Activated T-helper 1 cell treated with Interleukin-2 at 50 U/mL for 16 hours (primary cell): ENCODE measurements at places on chromosomes 3 and 15.

GRCh38 chr3:160257606-160258005 lies 32.4 kb downstream of the C3orf80 start:
- no peak for DNase-seq

- DNase-seq: no peak
Measured at GRCh38 chr15:43928152-43928551, 101.3 kb downstream of the WDR76 start.

DNA sequence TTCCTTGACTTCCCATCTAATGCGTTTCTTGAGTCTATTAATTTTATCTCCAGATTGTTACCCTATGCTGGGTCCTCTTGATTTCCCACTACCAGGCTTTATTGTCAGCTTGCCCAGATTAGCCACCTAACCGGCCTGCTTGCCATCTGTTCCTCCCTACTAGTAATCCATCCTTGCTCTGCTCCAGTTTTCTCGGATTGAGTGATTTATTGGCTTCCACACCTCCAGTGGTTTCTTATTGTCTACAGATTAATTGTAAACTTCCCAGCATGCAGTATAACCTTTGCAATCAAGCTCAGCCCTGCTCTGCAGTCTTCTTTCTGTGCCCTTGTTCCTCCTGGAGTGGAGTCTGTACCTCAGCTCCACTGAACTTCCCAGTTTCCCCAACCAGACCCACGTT lies 63.4 kb downstream of the ARHGEF26 start:
- no peak for DNase-seq

DNA sequence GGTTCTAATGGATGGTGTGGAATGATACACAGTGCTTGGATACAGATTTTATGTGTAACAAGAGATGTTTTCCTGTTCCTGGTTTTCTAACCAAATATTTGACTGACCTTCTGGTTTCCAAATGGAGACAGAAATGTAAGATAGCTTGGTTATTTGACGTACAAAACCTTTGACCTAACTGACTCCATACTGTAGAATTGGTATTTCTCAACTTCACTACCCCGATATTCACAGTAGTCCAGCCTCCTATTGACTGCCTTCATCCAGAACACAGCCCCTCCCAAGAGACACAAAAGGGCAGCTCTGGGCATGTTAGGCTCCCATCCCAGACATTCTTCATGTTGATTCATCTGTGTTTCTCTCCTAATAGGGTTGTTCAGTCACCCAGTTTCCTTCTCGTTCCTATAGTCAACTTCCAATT lies 33.4 kb downstream of the MYO1E start:
- no peak for DNase-seq

DNA sequence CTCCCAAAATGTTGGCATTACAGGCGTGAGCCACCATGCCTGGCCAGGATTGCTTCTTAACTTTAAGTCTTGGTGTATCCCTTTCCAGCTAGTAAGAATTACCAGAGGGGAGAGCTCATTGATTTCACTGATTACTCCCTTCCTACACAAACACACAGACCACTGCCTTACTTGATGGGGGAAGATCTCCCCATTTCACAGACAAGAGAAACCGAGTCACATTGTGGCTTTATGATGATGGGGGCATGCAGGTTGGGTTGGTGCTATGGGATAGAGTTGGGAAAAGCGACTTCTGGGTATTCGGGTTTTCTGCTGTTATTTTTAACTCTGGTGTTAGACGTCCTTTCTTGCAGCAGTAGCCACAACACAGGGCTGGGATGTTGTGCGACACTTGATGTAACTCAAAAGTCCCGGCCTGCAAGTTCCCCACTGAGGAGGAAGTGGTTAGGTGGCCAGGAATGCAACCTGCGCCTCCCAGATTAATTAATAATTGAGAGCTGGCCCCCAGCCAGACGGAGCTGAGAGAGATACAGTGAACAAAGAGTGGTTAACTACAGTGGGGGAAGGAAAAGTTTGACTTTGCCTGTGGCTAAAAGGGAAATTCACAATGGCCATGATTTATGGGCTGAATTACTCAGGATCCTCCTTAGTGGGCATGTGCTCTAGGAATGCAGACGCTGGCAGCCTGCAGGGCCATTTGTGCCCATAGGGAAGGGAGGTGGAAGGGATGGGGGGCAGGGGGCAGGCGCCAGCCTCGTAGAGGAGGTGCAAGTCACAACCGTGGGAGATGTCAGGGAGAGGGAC lies 63.6 kb downstream of the SMAD6 start:
- DNase-seq: no peak
